CD4-positive, alpha-beta T cell treated with Interleukin-2 at 100 ng/mL for 4 hours (primary cell): ENCODE measurements at places on chromosomes 13 and 19.

DNA sequence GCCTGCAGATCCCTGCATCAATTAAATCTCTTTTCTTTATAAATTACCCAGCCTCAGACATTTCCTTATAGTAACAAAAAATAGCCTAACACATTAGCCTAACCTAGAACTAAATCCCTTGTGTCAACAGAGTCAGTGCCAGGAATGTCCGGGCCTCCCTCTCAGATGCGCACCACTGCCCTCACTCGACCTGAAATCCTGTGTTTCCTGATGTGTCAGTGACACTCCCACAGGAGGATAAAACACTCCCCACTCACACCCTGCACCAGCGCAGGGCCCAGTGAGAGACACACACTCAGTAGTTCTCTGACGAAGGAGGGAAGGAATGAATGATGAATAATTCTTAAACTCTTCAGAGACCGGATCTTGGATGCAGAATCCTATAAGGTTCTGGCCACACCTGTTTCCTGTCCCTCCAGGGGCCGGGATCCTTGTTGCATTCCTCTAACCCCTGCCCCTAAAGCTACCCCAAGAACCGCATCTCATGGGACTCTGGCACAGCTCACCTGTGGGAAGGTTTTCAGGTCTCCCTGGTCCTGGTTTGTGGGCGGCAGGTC is 3.1 kb downstream of the CEACAM3 start:
- DNase-seq = no peak

GRCh38 chr19:55626350-55626749 is 2.0 kb upstream of the ZNF784 start:
- peak; percentile 76 for DNase-seq

DNA sequence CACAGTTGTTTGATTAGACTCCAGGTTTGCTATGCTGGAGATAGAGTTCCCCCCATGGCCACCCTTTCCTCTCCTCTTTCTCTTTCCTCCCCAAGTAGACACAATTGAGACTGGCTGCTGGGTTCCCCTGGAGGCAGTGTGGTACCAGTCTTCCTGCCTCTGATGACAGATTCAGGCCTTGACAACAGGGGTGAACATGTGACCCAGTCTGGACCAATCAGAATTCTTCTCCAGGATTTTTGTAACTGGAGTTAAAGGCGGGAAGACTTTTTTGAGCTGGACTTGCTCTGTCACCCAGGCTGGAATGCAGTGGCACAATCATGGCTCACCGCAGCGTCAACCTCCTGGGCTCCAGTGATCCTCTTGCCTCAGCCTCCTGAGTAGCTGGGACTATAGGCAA is 48.7 kb downstream of the CCNE1 start:
- no peak for DNase-seq

DNA sequence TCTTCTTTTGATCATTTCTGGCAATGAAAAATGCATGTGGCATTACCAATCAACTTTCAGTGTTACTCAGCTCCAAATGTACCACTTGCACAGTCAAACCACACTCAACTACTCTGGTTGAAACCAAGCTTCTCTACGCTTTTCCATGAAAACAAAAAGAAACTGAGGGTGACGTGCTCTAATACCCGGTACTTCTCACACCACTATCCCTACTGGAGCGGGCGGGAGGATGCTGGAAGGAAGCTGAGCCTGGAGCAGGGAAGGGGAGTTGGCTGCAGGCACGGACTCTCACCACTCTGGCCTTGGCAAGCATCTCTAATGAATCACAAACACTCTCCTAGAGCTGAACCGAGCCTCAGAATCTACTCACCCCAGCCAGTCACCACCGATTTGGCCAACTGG is 48.2 kb downstream of the STK24 start:
- DNase-seq = no peak

GRCh38 chr19:20271215-20271926 is 104.4 kb downstream of the ZNF486 start:
- no peak for DNase-seq

- DNase-seq = no peak
Measured at GRCh38 chr13:70703755-70704154, 595.5 kb upstream of the KLHL1 start.

- no peak for DNase-seq
Measured at GRCh38 chr19:45860359-45861259, 2.3 kb downstream of the SYMPK start.

DNA sequence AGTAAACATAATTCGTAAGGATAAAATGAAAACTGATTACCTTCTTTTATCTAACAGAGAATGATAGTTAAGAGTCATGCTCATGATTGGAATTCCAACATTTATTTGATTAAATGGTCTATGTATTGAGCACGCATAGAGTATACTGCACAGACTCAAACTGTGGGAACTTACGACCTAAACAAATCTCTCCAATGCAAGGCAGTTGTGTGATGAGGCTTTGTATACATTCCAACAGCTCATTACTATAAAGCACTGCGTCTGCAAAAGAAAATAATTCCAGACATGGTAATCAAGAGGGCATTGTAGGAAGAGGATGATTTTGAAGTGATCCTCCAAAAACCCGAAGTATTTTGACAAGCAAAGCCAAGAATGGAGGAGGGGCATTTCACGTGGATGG is 169.5 kb downstream of the NUFIP1 start:
- no peak for DNase-seq

- peak; percentile 5 for DNase-seq
Measured at GRCh38 chr13:50991579-50992521, 82.3 kb downstream of the RNASEH2B start.

- DNase-seq = no peak
Measured at GRCh38 chr13:95182570-95183265, 118.5 kb downstream of the ABCC4 start.

DNA sequence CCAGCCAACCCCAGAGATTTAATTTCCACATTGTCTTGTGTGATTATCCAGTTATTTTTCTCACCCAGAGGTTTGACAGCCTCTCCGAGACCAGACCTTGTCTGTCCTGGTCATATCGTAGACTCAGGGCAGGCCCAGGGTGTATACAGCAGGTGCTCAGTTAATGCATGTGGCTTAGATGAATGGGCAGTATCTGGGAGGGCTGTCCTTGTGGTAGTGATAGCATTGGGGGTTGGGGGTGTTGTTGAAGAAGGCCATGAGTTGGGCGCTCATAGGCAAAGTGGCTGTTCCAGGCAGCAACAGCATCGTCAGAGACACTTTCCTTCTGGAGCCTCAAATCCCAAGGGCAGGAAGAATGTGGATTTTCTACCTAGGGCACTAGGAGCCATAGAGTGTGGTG is 16.9 kb downstream of the MAST3 start:
- DNase-seq = no peak

DNA sequence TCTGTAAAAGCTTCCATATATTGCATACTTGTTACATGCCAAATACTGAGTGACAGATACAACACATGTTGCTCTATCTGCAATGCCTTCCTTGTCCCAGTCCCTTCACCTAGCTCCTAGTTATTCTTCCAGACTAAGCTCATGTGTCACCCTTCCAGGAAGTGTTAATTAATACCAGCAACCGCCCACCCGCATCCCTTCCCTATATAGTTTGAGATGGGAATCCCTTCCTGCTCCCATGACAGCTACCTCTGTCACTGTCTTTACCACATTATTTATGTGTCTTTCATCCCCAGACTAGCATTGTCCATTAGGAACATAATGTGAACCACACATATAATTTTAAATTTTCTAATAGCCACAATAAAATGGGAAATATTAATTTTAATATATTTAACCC is 49.5 kb upstream of the FRY start:
- DNase-seq = no peak

GRCh38 chr19:41588497-41589209 is 12.7 kb downstream of the CEACAM21 start:
- DNase-seq = peak; percentile 20

DNA sequence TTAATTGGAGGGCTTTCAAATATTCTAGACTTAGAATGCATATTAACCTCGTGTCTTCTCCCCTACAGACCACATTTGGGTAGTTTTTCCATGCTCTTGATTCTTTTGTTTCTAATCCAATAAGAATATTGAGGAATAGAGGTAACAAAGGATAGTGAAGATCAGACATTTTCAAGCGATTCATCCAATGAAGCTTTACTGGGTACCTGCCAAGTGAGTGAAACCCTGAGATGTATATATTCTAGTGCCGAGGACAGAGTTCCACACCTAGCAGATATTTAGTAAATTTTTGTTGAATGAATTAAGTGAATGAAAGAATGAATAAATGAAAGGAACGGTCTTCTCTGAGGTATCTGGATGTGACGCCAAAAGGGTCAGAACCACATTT is 442 bp upstream of the RFC3 start:
- DNase-seq = no peak

DNA sequence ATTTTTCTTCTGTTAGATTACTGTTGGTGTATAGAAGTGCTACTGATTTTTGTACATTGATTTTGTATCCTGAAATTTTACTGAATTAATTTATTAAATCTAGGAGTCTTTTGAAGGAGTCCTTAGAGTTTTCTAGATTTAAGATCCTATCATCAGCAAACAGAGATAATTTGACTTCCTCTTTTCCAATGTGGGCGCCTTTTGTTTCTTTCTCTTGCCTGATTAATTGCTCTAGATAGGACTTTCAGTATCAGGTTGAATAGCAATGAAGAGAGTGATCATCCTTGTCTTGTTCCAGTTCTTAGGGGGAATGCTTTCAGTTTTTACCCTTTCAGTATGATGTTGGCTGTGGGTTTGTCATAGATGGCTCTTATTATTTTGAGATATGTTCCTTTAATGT is 5.6 kb upstream of the CD33 start:
- no peak for DNase-seq

- DNase-seq = no peak
Measured at GRCh38 chr13:27556109-27556508, 64.2 kb downstream of the LNX2 start.
